ENCODE measurements at places on chromosomes 1 and 21.
A peak's percentile ranks its signal among the peaks of the same experiment; 100 is the strongest.

DNA sequence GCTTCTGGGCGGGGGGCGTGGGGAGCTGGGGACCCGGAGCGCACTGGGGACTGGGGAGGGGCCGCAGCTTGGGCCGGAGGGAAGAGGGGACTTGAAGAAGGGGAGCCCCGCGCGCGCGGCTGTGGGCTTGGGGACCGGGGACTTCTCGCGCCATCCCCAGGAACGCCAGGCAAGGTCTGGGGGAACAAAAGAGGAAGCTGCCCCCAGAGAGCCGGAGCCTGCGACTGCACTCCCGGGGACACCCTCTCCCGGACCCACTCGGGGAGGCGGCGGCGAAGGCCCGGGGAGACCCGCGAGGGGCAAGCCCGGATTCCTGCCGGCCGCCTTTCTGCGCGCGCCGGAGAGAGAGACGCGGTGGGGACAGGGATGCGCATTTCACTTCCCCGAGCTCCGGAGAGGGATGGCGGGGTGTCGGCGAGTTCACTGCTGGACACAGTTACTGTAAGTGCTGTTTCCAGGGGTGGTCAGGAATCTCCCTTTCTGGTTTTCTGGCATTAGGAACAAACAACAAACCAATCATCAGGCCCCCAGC is 732 bp downstream of the ABCG1 start:
- peak; percentile 73 for DNase-seq

GRCh38 chr1:204073837-204074273 is 940 bp downstream of the SOX13 start:
- no peak for DNase-seq

GRCh38 chr1:94641990-94642389 is 100.4 kb upstream of the F3 start:
- DNase-seq = no peak

GRCh38 chr1:231465051-231465450 is 43.0 kb upstream of the EGLN1 start:
- no peak for DNase-seq

GRCh38 chr1:63316598-63316983 is 5.8 kb upstream of the FOXD3 start:
- no peak for DNase-seq

GRCh38 chr1:1232208-1232795 is at the start of gene B3GALT6:
TSS of gene B3GALT6 (plus strand) at chr1:1232237. CDS start at chr1:1232279, 42 bp downstream.
- DNase-seq = no peak

- DNase-seq = no peak
Measured at GRCh38 chr1:54415991-54416390, 9.8 kb upstream of the SSBP3 start.

GRCh38 chr1:228866468-228866867 is 131.2 kb downstream of the RHOU start:
- DNase-seq = no peak
